ENCODE measurements at places on chromosomes 2 and 18.

DNA sequence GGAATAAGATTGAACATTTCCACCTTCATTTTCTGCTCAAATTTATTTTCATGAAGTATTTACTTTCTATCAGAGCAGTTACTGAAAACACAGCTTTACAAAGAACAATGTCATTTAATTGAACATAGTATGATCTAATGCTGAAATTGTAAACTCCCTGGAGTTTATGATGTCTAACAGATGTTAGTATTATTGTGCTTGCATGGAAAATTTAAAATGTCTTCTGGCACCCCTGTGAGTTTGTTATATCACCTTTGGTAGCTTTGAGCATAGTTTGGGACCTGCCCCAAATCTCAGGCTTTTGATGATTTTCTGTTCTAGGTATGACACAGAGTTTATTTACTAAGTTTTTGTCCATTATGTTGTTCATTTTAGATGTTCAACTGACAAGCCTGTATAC, 28.1 kb downstream of the FAM171B start:
- H3K36me3 ChIP-seq: no peaks in the 10 kb centered on the region
- H3K27me3 ChIP-seq: no peaks in the 10 kb centered on the region
- DNase-seq: no peak
- H3K4me1 ChIP-seq: no peaks in the 10 kb centered on the region
- no peak overlapping the region for H3K27ac ChIP-seq

DNA sequence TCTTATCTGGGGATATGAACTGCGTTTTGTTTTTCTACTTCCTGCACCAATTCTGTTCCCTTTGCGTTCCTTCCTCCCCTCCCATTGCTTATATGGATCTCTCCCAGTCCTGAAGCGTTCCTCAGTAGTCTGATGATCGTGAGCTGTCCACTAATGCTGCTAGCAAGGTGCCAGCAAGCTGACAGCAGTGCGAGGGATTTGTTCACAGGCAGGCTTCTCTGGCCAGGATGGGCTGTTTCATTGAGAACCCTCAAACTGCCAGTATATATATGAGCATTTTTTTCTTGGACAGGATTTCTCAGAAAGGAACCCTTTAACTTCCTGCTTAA, 40.1 kb downstream of the GTF3C3 start:
- H3K27ac ChIP-seq: no peak overlapping the region
- H3K27me3 ChIP-seq: no peaks in the 10 kb centered on the region
- H3K36me3 ChIP-seq: peaks cover 2% of the 10 kb centered on the region
- DNase-seq: no peak

DNA sequence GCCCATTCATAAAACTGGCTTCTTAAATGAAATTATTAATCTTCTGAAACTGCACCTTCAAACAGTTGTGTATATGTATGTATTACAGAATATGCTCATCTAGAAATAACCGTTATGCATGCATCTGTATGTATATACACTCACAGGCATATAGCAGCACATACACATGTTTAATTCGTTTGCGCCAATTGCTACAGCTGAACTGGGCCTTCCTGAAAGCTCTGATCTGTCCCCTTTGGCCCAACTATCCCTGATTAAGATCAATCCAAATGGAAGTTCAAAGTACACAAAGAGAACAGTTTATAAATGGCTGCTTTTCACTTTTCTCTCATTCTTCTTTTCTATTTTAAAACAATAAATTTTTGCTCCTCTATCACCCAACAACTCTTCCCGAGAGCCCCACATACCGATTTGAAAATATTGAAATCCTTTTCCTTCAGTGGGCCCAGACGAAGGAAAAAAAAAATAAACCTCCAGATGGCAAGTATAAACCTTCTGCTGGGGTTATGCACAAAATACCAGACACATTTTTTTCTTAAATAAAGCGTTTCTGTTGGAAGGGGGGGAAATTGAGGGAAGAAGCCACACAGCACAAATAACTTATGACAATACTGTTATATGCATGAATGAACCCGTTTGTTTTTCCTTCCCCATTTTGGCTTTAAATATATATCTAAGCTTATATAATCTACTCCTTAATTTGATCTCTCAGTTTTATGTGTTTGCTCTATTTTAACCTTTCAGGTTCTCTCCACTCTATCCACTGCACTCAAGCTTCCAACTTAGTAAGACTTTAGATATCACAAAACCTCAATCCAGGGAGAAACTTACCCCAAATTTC, 267.3 kb downstream of the TCF4 start:
- no peak for DNase-seq
- H3K36me3 ChIP-seq: no peaks in the 10 kb centered on the region
- H3K27ac ChIP-seq: peak overlapping the region; percentile 70

DNA sequence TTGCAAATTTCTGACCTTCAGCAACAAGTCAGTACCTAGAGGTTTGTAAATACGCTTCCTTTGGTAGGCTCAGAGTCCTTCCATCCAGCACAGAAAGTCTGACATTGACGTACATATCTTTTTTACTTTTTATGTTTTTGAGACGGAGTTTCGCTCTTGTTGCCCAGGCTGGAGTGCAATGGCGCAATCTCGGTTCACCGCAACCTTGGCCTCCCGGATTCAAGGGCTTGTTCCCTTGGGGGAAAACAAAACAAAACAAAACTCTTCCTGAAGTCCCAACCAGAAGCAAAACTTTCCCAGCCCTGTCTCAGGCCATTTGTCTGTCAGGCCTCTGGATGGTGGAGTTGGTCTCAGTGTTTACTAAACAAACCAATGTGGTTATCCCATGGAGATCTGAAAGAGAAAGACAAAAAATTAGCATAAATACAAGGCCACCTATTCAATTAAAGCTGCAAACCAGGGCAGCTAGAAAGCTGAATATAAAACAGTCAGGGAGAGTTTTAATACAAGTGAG, 29.6 kb upstream of the ATL2 start:
- H3K27ac ChIP-seq: no peak overlapping the region
- no peaks in the 10 kb centered on the region for H3K27me3 ChIP-seq
- peaks cover 9% of the 10 kb centered on the region for H3K4me1 ChIP-seq
- no peak for DNase-seq
- no peak overlapping the region for H3K4me3 ChIP-seq
- H3K36me3 ChIP-seq: no peaks in the 10 kb centered on the region

- H3K27ac ChIP-seq: no peak overlapping the region
- H3K4me3 ChIP-seq: no peak overlapping the region
- no peaks in the 10 kb centered on the region for H3K36me3 ChIP-seq
Observed at GRCh38 chr2:96389736-96390135, 54.2 kb downstream of the NCAPH start.

GRCh38 chr2:39093218-39093898, 27.5 kb downstream of the SOS1 start:
- no peaks in the 10 kb centered on the region for H3K4me1 ChIP-seq
- H3K36me3 ChIP-seq: no peaks in the 10 kb centered on the region
- H3K27me3 ChIP-seq: no peaks in the 10 kb centered on the region
- no peak overlapping the region for H3K4me3 ChIP-seq
- no peak for DNase-seq

DNA sequence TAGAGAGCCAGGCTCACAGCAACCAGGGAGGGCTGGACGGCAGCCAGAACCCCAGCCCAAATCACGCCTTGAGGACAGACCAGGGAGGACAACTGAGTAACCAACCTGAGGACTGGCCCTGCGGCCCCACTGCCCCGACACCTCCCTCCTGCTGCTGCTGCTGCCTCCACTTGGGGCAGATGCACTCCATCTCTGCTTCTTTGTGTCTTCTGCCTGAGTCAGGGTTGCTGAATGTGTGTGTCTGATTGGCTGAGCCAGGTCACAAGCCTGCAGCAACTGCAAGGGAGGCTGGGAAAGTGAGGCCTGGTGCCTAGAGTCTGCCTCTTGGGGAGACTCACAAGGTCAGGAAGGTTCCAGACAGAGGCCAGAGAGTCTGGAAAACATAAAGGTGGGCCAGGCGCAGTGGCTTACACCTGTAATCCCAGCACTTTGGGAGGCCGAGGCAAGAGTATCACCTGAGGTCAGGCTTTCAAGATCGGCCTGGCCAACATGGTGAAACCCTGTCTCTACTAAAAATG, 83.4 kb downstream of the ZFP36L2 start:
- H3K36me3 ChIP-seq: no peaks in the 10 kb centered on the region
- DNase-seq: peak; percentile 74
- H3K4me3 ChIP-seq: no peak overlapping the region
- H3K27me3 ChIP-seq: no peaks in the 10 kb centered on the region
- H3K27ac ChIP-seq: peak overlapping the region; percentile 56
- peaks cover 18% of the 10 kb centered on the region for H3K4me1 ChIP-seq

DNA sequence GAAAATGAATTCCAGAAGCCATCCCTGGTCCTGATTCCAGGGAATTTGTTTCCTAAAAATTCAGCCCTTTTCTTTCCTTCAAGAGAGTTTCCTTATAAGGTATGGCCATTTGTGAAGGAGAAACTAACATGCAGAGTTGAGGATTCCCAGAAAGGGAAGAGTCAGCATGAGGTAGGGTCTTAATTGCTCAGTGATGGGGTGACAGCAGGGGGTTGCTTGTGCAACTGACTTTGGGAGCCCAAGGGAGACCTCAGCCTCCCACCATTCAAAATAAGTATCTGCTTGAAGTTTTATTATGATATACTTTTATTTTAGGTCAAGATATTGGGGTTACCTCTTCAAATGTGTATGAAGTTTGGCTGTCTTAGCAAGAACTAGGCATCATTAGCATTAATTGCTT, 74.9 kb upstream of the CELF4 start:
- no peaks in the 10 kb centered on the region for H3K36me3 ChIP-seq
- H3K27me3 ChIP-seq: no peaks in the 10 kb centered on the region
- no peak overlapping the region for H3K4me3 ChIP-seq
- no peak overlapping the region for H3K27ac ChIP-seq

GRCh38 chr2:160105366-160105765, 43.0 kb upstream of the PLA2R1 start:
- no peak overlapping the region for H3K27ac ChIP-seq
- no peaks in the 10 kb centered on the region for H3K27me3 ChIP-seq
- no peak for DNase-seq
- no peaks in the 10 kb centered on the region for H3K4me1 ChIP-seq

- H3K36me3 ChIP-seq: no peaks in the 10 kb centered on the region
- DNase-seq: no peak
- no peak overlapping the region for H3K4me3 ChIP-seq
- H3K27ac ChIP-seq: no peak overlapping the region
- H3K4me1 ChIP-seq: 0 out of 2 replicates have a peak, but pooled peaks cover 4% of the 10 kb centered on the region
- H3K27me3 ChIP-seq: no peaks in the 10 kb centered on the region
Observed at GRCh38 chr2:28557389-28558131, 61.7 kb downstream of the PLB1 start.
